ENCODE measurements at places on chromosomes 13 and 19.
A peak's percentile ranks its signal among the peaks of the same experiment; 100 is the strongest.

GRCh38 chr19:3798137-3798536, 12.0 kb upstream of the MATK start:
- no peak for DNase-seq

DNA sequence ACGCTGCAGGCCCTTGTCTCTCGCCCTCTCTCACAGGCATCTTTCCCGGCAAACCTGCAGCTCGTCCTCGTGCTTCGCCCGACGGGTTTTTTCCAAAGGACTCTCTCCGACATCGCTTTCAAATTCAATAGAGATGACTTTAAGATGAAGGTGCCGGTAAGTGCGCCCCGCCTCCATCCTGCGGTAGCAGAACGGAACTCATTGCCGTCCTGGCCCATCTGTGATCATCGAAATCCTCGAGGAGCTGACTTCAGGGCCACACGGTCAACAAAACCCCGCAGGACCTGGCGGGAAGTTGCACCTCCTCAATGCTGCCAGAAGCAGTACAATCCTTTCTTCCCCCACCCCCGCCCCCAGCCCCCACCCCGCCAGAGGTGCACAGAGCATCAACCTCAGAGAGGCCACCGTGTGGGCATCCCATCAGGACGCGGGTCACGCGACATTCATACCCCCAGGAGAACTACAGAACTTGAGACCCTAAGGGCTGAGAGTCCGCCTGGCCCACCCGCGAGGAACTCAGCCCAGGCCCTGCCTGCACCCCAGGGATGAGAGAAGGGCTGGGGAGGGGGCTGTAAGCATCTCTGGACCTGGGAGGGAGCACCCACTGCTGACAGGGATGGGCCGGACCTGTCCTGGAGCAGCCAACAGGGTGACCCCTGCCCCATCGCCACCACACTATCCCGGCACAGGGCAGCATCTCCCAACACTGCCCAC, 44.9 kb upstream of the F7 start:
- peak; percentile 19 for DNase-seq

DNA sequence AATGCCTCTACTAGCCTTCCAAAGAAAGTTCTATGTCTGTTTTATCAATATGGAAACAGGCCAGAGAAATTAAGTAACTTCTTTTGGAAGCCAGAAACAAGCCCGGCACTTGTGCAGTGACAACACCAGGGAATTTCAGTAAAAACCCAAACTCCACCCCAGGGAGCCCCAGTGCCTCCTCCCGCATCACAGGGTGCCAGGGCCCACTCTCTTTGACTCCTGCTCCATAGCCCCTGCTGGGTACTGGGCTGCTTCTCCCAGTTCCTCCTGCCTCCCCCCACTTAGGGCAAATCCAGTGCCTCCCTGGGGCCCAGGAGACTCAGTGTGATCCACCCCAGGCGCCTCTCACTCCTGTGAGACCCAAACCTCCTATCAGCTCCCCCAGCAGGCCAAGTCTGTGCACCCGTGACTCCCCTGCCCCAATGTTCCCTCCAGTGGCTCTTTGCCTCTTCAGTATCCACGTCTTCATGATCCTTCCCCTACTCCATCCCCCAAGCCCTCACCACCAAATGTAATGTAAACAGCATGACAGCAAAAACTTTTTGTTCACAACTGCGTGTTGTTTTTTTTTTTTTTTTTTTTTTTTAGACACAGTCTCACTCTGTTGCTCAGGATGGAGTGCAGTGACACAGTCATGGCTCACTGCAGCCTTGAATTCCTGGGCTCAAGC, 2.3 kb upstream of the FFAR3 start:
- no peak for DNase-seq

DNA sequence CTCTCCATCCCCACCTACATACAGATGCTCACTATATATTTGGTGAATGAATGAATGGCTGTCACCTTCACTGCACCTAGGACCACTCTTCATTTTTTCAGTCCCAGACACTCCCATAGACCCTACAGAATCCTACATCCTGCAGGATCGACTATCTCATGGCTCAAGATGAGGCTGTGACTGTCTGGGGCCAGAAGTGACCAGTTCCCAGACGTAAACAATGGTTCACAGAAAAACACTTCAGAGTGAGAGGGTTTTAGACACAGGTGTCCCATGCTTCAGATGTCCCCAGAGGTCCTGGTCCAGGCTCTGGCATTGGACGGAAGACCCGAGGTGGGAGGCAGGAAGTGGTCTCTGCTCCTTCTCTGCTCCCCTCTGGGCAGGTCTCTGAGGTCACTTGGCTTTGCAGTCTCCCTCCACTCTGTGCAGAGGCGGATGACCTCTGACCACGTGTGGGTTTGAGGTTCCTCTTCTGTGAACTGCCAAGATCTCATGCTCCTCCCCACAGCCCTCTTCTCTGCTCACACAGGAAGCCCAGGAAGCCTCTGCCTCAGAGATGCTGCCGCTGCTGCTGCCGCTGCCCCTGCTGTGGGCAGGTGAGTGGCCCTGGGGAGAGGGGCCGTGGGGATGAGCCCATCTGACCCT, 24.9 kb downstream of the SIGLEC7 start:
- DNase-seq: no peak

GRCh38 chr13:69721631-69722030, 386.0 kb upstream of the ATXN8OS start:
- no peak for DNase-seq

GRCh38 chr19:35461060-35461459, 13.0 kb downstream of the FFAR2 start:
- DNase-seq: no peak

GRCh38 chr19:5113633-5114586, 145.0 kb downstream of the KDM4B start:
- DNase-seq: no peak

DNA sequence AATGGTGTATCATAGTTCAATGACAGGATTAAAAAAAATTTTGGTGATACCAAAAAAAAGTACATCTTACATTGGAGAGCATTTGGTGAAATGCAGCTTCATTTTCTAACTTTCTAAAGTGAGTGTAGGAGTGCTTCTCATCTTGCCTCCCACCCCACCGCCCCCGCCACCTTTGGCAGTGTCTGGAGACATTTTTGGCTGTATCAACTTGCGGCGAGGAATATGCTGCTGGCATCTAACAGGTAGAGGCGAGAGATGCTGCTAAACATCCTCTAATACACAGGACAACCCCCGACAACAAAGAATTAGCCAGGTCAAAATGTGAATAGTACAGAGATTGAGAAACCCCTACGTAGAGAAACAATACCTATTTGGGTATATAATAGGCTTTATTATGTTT, 1.7 kb downstream of the DLEU7 start:
- no peak for DNase-seq

Data from glutamatergic neuron (in vitro differentiated cells).